ENCODE measurements at places on chromosomes 3 and 15. TPM values are rescaled to one million over a fixed set of nuclear protein-coding genes. Genes with fewer than 3 reads are reported as not detected.

LINS1 gene
- 6.9 TPM for polyA plus RNA-seq

CPEB1 gene
- polyA plus RNA-seq: 2.6 TPM

A4GNT gene
- polyA plus RNA-seq: not detected

CD200 gene
- 1.0 TPM for polyA plus RNA-seq

SLC12A8 gene
- polyA plus RNA-seq: 13.2 TPM

ITIH3 gene
- 5.3 TPM for polyA plus RNA-seq

GALNT15 gene
- polyA plus RNA-seq: 4.7 TPM

MORC1 gene
- not detected for polyA plus RNA-seq

MYO1E gene
- 16.4 TPM for polyA plus RNA-seq

CASR gene
- polyA plus RNA-seq: not detected

SNUPN gene
- 31.7 TPM for polyA plus RNA-seq

CRABP1 gene
- 1.6 TPM for polyA plus RNA-seq

TGFBR2 gene
- 58.9 TPM for polyA plus RNA-seq

CD86 gene
- not detected for polyA plus RNA-seq

TTC23 gene
- polyA plus RNA-seq: 0.79 TPM

APPL1 gene
- 6.9 TPM for polyA plus RNA-seq

PDCD10 gene
- 41.1 TPM for polyA plus RNA-seq

ADAMTS7 gene
- polyA plus RNA-seq: 12.7 TPM

GRIP2 gene
- 0.26 TPM for polyA plus RNA-seq

ASB14 gene
- not detected for polyA plus RNA-seq

Measured in SK-N-SH (cell line).